Uterus (tissue), 4 donors: ENCODE measurements at places on chromosomes 2 and 18. TPM values are rescaled to one million over a fixed set of nuclear protein-coding genes. Genes with fewer than 3 reads are reported as not detected.

GRCh38 chr2:168316073-168316440 is 68.7 kb upstream of the STK39 start:
- DNase-seq: no peak

DNA sequence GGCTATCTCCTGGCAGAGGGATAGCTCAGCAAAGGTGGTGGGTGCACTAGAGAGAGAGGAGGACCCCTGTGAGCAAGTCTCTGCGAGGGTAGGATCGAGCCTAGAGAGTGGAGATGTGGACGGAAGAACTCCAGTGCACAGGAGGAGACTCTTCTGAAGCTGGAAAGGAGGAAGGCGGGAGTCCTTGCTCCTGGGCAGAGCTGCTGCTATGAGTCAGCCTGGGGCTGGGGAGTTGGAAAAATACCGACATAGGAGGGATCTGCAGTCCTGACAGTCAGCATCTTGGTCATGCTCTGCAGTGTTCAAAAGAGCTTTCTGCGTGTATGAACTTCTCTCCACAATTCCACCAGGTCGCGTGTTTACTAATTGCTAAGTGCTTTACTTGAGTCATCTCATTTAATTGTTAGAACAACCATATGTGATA is 233.8 kb downstream of the LDLRAD4 start:
- DNase-seq: peak; percentile 50

DNA sequence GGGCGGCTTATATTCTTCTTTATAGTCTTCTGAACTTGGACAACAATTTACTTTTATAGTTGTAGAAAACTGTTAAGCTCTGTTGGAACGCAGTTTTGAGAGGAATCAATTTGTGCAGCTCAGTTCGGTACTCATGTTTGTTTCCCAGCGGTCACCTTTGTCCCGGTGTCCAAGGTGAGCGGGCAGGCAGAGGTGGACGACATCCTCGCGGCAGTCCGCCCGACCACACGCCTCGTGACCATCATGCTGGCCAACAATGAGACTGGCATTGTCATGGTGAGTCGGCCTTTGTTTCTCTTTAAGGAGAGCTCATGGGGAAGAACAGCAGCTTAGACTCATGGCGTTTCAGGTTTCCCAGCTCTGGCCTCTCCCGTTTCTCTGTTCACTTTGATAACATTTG is 18.6 kb upstream of the ESPNL start:
- DNase-seq: no peak

DNA sequence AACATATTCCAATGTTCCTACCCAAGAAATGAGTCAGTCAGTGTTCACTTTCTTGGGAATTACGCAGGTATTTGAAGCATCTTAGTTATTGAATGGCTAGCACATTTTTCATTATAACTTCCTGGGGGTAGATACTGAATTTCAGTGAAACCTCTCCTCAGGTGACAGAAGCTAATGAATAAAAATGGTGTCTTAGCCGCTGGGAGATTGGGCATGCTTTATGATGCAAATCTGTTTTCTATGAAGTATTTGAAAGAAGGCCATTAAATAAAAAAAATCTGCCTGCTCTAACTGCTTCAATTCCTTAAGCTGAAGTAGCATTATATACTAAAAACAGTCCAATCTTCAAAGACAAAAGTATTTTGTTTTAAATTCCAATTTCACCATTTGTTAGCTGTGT is 132.8 kb upstream of the CYRIA start:
- DNase-seq: no peak

GRCh38 chr18:73669297-73669696 is 478.3 kb downstream of the FBXO15 start:
- DNase-seq: no peak

PARD6G gene
- total RNA-seq: 4.6 TPM

PSTPIP2 gene
- 5.9 TPM for total RNA-seq
